ENCODE measurements at places on chromosomes 5 and 9. TPM values are rescaled to one million over a fixed set of nuclear protein-coding genes. Genes with fewer than 3 reads are reported as not detected.

Gene DNAH5
- 0.35 TPM for total RNA-seq

Gene NRG2
- total RNA-seq = 0.73 TPM

DNA sequence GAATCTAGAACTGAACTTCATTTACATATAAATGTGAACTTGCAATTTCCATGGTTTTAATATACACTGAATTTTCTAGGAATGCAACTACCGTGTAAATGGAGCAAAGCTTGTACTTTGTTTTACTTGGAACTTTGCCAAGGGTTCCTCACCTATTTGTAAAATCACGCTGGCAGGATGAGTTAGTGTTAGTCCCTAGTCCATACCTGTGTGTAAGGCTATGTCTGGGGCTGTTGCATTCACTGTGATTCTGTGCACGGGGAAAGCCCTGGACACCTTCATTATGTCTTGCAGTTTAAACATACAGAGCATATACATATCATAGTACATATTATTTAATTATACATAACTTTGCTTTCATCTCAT is 119.9 kb downstream of the PAX5 start:
- H3K27me3 ChIP-seq = no peaks in the 10 kb centered on the region
- H3K36me3 ChIP-seq = no peaks in the 10 kb centered on the region
- H3K4me1 ChIP-seq = peaks cover 7% of the 10 kb centered on the region
- DNase-seq = no peak

DNA sequence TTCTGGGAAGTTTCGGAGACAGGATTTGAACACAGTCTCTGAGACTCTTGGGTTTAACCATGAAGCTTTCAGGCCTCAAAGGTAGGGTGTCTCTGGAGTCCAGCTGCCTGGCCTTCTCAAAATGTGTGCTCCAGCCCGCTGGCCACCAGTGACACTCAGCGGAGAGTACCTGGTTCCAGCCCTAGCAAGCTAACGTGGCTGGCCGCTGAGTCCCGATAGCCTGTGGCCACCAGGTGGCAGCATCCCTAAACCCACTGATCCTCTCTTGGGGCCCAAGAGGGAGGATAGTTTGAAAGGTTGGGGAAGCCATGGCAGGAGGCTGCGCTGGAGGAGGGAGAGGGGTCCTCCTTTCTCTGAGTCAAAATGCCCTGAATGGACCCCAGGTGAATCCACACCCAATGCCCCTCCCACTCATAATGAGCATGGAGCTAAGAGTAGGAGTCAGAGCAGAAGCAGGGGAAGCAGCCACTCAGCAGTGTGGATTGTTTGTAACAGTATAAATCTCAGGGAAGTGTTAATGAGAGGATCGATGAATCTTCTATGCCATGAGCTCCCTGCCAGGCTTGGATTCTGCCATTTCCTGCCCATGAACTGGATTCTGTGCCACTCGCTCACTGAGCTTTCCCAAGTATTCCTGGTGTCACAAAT is 5.4 kb upstream of the TIFAB start:
- H3K4me3 ChIP-seq = no peak overlapping the region
- no peak overlapping the region for H3K27ac ChIP-seq
